Activated CD4-positive, alpha-beta memory T cell treated with anti-CD3 and anti-CD28 coated beads, Interleukin-2, amount 10 ng/mL, durations not matched to agents 7 days and 5 days (primary cell): ENCODE measurements at places on chromosomes 16 and 17. TPM values are rescaled to one million over a fixed set of nuclear protein-coding genes. Genes with fewer than 3 reads are reported as not detected.

The CHST4 gene
- not detected for total RNA-seq

The CD79B gene
- total RNA-seq = 50.2 TPM

The ITGB3 gene
- 2.2 TPM for total RNA-seq

The MEIOB gene
- total RNA-seq = 0.18 TPM

The KRT36 gene
- not detected for total RNA-seq

The NPTX1 gene
- 10.0 TPM for total RNA-seq

The CD300A gene
- total RNA-seq = 69.5 TPM

The ADORA2B gene
- total RNA-seq = 0.13 TPM

The TRAF7 gene
- total RNA-seq = 57.3 TPM

The CETP gene
- not detected for total RNA-seq

The C16orf95 gene
- 9.6 TPM for total RNA-seq

The PSMC3IP gene
- 16.1 TPM for total RNA-seq
